Fibroblast of the aortic adventitia (primary cell): ENCODE measurements at places on chromosomes 3 and 15. TPM values are rescaled to one million over a fixed set of nuclear protein-coding genes. Genes with fewer than 3 reads are reported as not detected.

Gene IL17RE
- total RNA-seq: 1.5 and 3.1 TPM in 2 replicates

Gene PDIA3
- 172 and 180 TPM in 2 replicates for total RNA-seq

Gene ZNF662
- total RNA-seq: 0.74 and 2.6 TPM in 2 replicates

Gene CYFIP1
- 87.2 and 95.8 TPM in 2 replicates for total RNA-seq

Gene SAMMSON
- total RNA-seq: not detected in 2 replicates

Gene PEAK1
- 52.8 and 98.2 TPM in 2 replicates for total RNA-seq

Gene ATP8B4
- 0.99 and 1.1 TPM in 2 replicates for total RNA-seq

Gene DPH6
- total RNA-seq: 23.3 and 51.3 TPM in 2 replicates

Gene LTF
- not detected in 2 replicates for total RNA-seq

Gene ANKUB1
- not detected in 2 replicates for total RNA-seq

Gene UMPS
- 28.6 and 83.3 TPM in 2 replicates for total RNA-seq

Gene AMT
- total RNA-seq: 0.63 and 3.3 TPM in 2 replicates

Gene ZDHHC19
- total RNA-seq: not detected in 2 replicates

Gene CAMK2N2
- 0.09 and 0.41 TPM in 2 replicates for total RNA-seq

Gene GOLGA8T
- total RNA-seq: not detected in 2 replicates

Gene SLC12A1
- under 0.01 TPM in 1 of 2 replicates, not detected in the other for total RNA-seq

Gene ACVR2B
- 1.6 and 2.5 TPM in 2 replicates for total RNA-seq

Gene RBP2
- total RNA-seq: not detected in 2 replicates

Gene TM4SF18
- 0.27 and 1.3 TPM in 2 replicates for total RNA-seq

Gene KLHL40
- not detected in 2 replicates for total RNA-seq

Gene MYD88
- 8.3 and 20.7 TPM in 2 replicates for total RNA-seq
